ENCODE measurements at places on chromosomes 6 and 20.

GRCh38 chr6:50724381-50725124 is 11.2 kb downstream of the TFAP2D start:
- DNase-seq, result no peak

DNA sequence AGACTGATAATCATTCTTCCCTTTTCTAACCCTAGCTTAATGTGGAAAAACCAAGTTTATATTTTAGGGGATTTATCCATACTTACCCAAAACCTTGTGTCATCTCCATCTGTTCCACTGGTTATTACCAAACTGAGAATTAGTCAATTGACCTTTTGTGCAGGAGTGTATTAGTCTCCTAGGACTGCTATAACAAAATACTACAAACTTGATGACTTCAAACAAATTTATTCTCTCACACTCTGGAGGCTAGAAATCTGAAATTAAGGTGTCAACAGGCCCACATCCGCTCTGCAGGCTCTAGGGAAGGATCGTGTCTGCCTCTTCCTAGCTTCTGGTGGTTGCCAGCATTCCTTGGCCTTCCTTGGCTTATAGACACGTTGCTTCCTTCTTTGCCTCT is 12.7 kb upstream of the GMDS start:
- DNase-seq, result no peak

DNA sequence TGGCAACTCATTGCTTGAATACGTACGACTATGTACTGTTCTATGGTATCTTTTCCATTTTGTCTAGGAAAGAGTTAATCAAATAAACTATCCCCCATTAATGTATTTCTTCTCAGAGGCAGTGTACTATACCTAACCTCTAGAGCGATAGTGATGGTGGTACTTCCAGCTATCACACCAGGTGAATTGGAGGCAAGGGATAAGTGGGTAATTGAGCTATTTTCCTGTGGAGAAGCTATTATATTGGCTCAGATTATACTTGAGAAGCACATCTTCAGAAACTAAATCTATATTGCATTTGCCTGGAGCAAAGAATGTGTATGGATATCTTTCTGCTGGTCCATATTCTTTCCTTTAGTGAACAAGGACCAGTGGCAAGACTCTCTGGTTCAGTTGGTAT is 430.7 kb upstream of the KHDRBS2 start:
- no peak for DNase-seq

GRCh38 chr6:18978337-18979128 is 591.4 kb downstream of the RNF144B start:
- DNase-seq, result no peak

GRCh38 chr6:44049163-44049988 is 77.9 kb downstream of the MRPL14 start:
- no peak for DNase-seq

DNA sequence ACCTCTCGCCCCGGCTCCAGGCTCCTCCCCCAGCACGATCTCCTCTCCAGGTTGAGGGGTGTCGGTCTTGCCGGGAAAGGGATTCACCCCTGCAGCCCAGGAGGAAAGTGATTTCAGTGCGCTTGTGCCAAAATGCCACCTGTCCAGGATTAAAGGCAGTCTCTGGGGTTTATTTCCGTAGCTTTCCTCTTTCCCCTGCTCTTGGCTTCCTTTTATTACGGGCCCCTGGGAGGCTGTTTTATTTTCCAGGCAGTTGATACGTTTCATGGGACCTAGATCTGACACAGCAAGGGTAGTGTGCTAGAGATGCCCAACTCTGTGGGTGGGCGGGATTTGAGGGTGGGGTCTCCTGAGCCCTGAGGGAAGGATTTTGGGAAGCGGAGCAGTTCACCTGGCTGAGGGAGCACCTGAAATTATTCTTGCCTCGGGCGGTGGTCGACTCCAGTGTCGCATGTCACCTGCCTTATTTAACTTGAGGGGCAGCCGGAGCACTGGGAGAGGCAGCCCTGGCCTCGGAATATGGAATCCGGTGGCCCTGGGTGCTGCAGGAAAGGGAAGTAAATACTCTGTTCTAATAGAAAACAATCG is 9.5 kb upstream of the NKX2-2 start:
- DNase-seq, result no peak

GRCh38 chr6:113447088-113447831 is 409.9 kb upstream of the MARCKS start:
- no peak for DNase-seq

- DNase-seq, result no peak
These were observed 31.2 kb upstream of the NFATC2 start for GRCh38 chr20:51573576-51574243.
